ENCODE measurements at places on chromosomes 2 and 18.
A peak's percentile ranks its signal among the peaks of the same experiment; 100 is the strongest.

GRCh38 chr2:36530983-36531354 is 67.0 kb downstream of the FEZ2 start:
- DNase-seq = peak; percentile 38

DNA sequence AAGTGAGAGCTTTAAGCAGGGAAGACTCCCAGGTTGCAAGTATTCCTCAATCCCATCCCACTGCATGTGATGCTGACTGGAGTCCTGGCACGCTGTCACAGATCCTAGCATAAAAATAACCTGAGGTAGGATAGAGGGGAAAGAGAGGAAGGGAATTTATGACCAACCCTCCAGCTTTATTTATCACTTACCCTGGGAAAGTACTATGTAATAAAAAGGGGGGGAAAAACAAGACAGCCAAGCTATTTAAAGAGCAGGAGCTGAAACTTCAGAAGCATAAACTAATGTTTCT is 122.2 kb downstream of the SLC8A1 start:
- DNase-seq = no peak

- DNase-seq = no peak
Measured at GRCh38 chr2:123380370-123380935, 644.6 kb upstream of the CNTNAP5 start.

DNA sequence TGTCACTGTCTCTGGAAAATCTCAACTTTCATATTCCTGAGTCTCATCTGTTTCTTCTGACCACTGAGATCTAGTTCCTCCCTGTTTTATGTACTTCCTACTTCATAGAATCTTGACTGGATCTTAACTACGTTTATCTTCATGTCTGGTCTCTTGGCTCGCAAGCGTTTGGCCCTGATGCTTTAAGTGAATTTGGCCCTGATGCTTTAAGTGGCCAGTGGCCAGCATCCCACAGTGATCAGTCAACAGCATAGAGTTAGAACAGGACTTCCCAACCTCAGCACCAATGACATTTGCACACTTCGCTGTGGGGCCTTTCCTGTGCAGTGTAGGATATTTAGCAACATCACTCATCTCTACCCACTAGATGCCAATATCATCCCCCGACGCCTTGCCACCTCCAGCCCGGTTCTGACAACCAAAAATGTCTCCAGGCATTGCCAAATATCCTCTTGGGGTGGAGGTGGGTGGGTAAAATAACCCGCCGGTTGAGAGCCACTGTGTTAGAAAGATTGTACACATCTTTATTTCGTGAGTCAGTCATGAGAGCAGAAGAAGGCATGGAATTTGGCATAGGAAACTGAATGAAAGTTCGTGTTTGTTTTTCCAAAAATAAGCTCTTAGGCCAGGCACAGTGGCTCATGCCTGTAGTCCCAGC is 12.2 kb downstream of the TM4SF20 start:
- DNase-seq = no peak

DNA sequence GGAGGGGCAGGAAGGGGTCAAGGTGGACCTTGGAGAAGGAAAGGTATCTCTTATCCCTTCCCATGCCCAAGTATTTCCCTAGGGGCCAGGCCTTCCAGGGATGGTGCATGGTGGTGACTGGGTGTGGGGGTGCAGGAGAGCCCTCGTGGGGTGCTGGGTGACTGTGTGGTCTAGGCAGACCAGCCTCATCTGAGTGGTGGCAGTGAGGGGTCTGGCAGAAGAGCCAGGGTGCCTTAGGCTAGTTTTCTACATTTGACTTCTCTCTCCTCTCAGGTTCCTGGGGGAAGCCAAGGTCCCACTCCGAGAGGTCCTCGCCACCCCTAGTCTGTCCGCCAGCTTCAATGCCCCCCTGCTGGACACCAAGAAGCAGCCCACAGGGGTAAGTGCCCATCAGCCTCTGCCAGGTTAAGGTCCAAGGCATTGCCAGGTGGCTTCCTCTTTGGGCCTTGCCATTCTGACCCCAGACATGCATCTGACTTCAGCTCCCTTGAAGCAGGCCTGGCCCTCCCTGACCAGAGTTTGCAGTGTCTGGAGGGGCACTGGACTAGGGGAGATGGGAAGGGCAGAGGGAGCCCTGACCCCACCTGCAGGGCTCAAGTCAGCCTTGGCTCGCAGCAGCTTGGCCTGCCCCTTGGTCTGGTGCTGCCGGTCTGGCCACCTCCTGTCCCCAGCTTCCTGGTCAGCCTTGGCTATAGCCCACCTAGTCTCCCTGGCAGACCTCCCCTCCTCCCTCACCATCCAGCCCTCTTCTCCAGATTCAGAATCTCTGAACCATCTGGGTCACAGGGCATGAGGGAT is 49.8 kb downstream of the DYSF start:
- DNase-seq = no peak

GRCh38 chr2:177078416-177078815 is 134.2 kb upstream of the HNRNPA3 start:
- no peak for DNase-seq

GRCh38 chr2:8342407-8342806 is 339.4 kb upstream of the ID2 start:
- DNase-seq = no peak

DNA sequence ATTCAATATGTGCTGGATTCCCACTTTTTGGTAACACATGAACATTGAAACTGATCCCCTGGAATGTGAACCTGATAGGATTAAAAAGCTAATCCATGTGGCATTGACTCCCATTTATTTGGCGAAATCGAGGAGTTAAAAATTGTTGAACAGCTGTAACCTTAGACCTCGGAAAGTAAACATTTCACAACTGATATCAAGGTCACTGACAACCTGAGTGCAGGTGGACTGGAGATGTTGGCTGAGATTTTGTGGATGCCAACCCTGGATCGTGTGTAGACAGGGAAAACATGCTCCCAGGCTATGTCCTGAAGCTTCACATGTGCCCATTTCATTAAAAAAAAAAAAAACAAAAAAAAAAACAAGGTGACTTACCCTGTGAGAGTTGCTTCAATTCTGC is 204.8 kb downstream of the SETBP1 start:
- DNase-seq = no peak

DNA sequence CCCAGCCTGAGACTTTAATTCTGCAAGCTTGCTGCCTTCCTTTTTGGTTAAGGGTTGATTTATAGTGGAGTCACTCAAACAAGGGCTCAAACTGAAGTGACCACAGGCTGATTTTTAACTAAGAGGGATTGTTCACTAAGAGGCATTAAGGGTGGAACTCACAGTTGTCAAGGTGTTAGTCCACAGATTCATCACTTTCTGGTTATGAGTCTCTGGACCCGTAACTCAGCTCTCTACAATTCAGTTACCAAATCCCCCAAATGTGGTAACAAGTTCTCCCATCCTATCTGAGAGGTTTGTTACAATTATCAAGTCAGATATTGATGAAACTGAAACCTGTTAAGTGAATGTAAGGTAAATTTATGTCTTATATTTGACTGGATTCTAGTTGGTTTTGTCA is 185.9 kb upstream of the KLHL14 start:
- DNase-seq = no peak

- peak; percentile 37 for DNase-seq
Measured at GRCh38 chr2:177604271-177605065, 211.9 kb downstream of the AGPS start.

DNA sequence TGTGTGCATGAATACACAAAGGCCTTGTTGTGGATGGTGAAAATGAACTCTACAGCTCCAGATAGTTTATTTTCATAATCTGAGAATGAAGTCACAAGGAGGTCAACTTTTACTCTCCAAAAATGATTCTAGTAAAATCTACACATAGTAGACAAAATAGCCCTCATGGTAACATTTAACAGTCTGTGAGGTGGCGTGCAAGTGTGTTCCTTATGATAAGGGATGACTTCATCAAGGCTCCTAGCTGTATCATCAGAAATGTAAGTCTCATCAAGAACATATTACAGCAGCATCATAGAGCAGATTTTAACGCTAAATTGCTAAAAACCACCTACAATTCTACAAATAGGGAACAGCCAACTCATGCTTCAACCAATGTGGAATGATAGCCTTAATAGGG is 72.3 kb upstream of the RIOK3 start:
- DNase-seq = no peak

- DNase-seq = peak; percentile 70
Measured at GRCh38 chr18:48834413-48835031, 116.2 kb downstream of the SMAD7 start.

DNA sequence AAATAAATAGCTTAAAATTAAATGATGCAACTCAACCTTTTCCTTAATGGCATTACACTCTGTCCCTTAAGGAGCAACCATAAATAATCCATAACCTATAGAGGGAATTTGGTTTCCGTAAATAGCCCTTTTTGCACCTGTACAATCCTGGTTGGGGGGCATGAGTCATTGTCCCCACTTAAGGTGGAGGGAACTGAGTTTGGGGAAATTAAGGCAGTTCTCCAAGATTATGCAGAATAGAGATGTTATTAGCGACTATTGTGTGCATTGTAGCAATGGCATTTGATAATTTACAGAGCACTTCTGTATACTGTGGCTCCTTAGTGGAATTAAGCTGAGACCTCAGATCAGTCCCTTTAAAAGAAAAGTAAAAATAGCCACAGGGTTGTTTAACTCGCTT is 6.6 kb downstream of the MYCN start:
- DNase-seq = no peak

DNA sequence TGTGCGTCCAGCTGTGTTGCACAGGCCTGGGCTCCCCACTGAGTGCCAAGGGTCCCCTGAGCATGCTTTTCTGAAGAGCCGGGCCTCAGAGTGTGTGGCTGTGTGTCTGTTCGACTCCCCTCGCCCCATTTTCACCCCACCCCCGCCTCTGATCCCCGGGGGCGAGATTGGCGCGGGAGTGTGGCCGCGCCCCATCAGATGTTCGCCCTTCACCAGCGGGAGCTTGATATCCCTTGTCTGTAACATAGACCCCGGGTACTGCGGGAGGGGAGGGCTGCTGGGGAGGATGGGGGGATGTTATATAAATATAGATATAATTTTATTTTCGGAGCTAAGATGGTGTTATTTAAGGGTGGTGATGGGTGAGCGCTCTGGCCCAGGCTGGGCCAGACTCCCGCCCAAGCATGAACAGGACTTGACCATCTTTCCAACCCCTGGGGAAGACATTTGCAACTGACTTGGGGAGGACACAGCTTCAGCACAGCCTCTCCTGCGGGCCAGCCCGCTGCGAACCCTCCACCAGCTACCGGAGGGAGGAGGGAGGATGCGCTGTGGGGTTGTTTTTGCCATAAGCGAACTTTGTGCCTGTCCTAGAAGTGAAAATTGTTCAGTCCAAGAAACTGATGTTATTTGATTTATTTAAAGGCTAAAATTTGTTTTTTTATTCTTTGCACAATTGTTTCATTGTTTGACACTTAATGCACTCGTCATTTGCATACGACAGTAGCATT is 1.5 kb downstream of the RHOB start:
- no peak for DNase-seq

DNA sequence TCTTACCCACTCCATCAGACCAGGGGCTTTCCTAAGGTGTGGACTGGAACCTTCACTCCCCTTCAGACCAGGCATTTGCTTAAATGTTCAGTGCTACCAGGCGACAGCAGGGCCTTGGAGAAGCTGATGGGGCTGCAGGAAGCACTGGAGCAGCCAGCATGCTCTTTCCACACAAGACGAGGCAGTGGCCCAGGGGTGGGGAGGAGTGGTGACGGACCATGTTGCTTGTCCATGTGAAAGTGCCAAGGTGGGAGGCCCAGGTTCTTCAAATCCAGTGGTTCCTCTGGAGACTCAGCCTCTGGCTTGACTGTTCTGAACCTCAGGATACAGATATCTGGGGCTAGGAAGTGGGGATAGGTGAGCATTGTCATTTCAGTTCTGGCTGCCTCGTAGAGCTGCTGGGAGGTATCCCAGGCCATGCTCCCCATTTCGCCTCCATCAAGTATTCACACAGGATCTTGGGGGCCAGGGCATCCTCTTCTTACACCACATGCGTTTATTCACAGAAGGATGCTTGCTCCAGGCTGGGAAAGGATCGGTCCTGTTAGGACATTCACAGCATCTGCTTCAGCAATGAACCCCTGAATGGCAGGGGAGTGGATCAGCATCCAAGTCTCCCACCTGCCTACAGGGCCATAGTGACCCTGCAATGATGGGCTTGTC is 62.2 kb downstream of the SFXN5 start:
- no peak for DNase-seq

- no peak for DNase-seq
Measured at GRCh38 chr2:24906466-24906865, 13.6 kb downstream of the ADCY3 start.

GRCh38 chr2:75284345-75284744 is 85.0 kb upstream of the TACR1 start:
- DNase-seq = peak; percentile 36

DNA sequence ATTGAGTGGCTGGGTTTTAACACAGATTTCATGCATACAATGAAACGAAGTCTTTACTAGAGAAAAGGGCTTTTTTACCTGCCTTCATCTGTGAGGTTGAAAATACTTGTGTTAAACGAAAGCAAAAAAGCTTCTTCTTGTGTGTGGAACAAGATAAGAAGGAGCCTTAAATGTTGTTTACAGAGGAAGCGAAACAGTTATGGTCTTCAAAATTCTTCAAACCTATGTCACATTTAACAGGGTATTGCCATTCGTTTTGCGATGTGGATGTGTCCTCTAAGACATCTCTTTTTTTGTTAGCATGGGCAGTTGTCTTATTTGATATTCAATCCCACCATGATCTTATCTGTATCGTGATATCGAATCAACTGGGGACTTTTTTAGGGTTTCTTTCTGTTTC is 532.6 kb downstream of the TMEM182 start:
- DNase-seq = no peak

DNA sequence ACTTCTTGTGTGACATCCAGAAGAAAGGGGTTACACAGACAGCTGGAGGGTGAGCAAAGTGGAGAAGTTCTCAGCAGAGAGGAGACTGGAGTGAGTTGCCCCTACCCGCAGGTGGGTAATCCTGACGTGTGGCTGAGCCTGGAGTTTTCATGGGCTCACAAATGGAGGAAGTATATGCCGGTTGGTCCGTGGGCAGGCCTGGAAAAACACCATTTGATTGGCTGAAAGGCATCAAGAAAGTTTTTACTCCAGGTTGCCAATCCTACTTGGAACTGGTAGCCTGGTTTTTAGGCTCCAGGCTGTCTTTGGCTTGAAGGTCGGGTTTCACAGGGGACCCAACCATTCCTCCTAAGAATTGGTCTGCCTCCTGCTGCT is 1177.4 kb upstream of the LRRTM1 start:
- DNase-seq = no peak
